ENCODE measurements at places on chromosomes 4 and X.

- H3K4me3 ChIP-seq = no peak overlapping the region
- no peaks in the 10 kb centered on the region for H3K4me1 ChIP-seq
- H3K27me3 ChIP-seq = no peaks in the 10 kb centered on the region
- H3K36me3 ChIP-seq = no peaks in the 10 kb centered on the region
Measured at GRCh38 chrX:2677764-2678163, 13.3 kb upstream of the CD99 start.

GRCh38 chrX:39222346-39223113 is 421.3 kb downstream of the MID1IP1 start:
- H3K36me3 ChIP-seq = no peaks in the 10 kb centered on the region
- H3K27me3 ChIP-seq = no peaks in the 10 kb centered on the region
- no peaks in the 10 kb centered on the region for H3K4me1 ChIP-seq
- no peak overlapping the region for H3K4me3 ChIP-seq
- H3K27ac ChIP-seq = no peak overlapping the region

DNA sequence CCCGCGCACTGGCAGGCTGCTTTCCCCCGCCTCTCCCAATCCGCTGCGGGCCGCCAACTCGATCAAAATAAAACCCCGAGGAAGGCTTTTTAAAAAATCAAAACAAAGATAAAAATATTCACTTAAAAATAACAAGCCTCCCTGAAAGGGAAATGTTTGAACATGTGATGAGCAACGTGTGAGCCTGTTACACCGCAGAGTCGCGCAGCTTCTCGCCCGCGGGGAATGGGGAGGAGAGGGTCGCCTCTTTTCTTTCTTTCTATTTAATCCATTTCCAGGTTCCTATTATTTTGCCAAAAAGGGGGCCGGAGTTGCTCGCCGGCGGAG is 326.0 kb upstream of the F9 start:
- H3K27ac ChIP-seq = peak overlapping the region; percentile 28
- H3K36me3 ChIP-seq = no peaks in the 10 kb centered on the region
- H3K4me3 ChIP-seq = peak overlapping the region; percentile 51
- no peak for DNase-seq

- H3K27ac ChIP-seq = no peak overlapping the region
- DNase-seq = no peak
- H3K4me1 ChIP-seq = no peaks in the 10 kb centered on the region
- H3K27me3 ChIP-seq = no peaks in the 10 kb centered on the region
- H3K36me3 ChIP-seq = no peaks in the 10 kb centered on the region
Measured at GRCh38 chrX:13265549-13266132, 54.2 kb downstream of the ATXN3L start.

DNA sequence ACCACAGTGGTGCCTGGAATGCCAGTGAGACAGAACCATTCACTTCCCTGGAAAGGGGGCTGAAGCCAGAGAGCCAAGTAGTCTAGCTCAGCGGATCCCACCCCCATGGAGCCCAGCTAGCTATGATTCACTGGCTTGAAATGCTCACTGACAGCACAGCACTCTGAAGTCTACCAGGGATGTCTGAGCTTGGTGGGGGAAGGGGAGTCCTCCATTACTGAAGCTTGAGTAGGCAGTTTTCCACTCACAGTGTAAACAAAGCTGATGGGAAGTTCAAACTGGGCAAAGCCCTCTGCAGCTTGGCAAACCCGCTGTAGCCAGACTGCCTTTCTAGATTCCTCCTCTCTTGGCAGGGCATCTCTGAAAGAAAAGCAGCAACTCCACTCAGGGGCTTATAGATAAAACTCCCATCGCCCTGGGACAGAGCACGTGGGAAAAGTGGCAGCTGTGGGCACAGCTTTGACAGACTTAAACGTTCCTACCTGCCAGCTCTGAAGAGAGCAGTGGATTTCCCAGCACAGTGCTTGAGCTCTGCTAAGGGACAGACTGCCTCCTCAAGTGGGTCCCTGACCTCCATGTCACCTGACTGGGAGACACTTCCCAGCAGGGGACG is 32.0 kb downstream of the NAP1L2 start:
- H3K27me3 ChIP-seq = no peaks in the 10 kb centered on the region
- H3K27ac ChIP-seq = no peak overlapping the region
- peak; percentile 42 for DNase-seq
- H3K4me3 ChIP-seq = no peak overlapping the region

DNA sequence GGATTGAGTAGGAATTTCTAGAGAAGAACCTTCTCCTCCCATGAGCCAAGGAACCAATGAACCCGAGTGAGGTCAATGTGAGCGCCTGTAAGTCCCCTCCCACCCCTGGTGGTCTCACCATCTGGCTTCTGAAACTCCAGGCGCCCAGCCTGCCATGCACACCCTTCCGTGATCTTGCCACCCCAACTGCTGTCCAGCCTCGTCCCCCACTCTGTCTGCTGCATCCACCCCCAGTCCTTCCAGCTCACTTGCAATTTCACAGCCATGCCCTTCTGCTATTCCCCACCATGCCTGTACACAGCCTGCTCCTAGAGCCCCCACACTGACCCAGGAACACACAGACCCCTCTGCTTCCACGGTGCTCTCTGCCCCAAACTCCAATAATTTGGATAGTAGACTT is 323.7 kb downstream of the STK32B start:
- no peaks in the 10 kb centered on the region for H3K36me3 ChIP-seq
- no peaks in the 10 kb centered on the region for H3K4me1 ChIP-seq
- H3K27ac ChIP-seq = no peak overlapping the region
- H3K4me3 ChIP-seq = no peak overlapping the region
- no peaks in the 10 kb centered on the region for H3K27me3 ChIP-seq

DNA sequence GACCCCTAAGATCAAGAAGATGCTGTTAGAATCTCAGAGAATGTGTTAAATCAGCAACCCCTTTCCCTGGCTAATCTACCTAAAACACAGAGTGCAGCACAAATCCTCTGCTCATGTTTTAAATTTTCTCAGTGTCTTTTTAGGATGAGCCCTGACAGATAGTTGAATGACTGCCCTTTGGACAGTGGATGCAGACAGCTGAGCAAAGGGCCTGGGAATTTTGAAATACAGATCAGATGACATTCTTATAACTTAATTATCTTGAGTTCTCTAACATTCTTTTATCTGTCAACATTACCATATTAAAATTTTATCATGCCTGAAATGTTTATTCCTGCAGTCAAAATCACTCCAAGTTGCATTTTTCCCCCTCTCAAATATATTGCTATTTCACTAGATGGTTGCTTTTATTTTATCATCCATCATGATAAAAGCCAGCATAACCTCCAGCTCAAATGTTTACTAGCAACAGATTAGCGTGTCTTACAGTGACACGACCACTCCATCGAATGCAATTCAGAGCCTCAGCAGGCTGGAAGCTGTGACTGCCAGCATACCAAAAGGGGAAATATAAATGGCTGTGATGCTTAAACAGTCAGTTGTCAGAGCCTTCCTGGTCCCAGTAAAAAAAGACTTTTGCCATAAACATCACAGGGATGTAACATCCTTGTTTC is 22.8 kb upstream of the ARHGAP24 start:
- DNase-seq = no peak
- H3K4me3 ChIP-seq = no peak overlapping the region
- H3K27ac ChIP-seq = no peak overlapping the region
- no peaks in the 10 kb centered on the region for H3K27me3 ChIP-seq
- peaks cover 1% of the 10 kb centered on the region for H3K4me1 ChIP-seq

DNA sequence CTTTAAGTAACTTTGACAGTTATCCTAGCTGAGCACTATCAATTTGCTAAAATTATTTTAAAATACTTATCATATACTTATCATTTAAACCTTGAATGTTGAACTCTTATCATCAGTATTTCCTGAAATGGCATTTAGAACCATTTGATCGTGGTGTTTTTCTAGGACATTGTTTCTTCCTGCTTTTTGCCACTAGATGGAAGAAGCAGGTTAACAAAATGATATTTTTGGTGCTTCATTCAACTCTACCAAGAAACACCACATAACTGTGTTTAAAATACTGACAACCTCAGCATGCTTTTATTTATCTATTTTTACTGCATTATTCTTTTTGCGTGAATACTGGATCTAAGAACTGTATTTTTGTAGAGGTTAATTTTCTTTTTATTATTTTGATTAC is 44.6 kb downstream of the C4orf33 start:
- H3K27ac ChIP-seq = no peak overlapping the region
- no peak overlapping the region for H3K4me3 ChIP-seq
- no peaks in the 10 kb centered on the region for H3K27me3 ChIP-seq
- H3K36me3 ChIP-seq = no peaks in the 10 kb centered on the region
- H3K4me1 ChIP-seq = no peaks in the 10 kb centered on the region

GRCh38 chr4:174381440-174381800 is 97.7 kb downstream of the CEP44 start:
- H3K4me3 ChIP-seq = no peak overlapping the region
- H3K27me3 ChIP-seq = peaks cover 3% of the 10 kb centered on the region
- H3K36me3 ChIP-seq = no peaks in the 10 kb centered on the region
- no peaks in the 10 kb centered on the region for H3K4me1 ChIP-seq

- no peak for DNase-seq
- no peaks in the 10 kb centered on the region for H3K36me3 ChIP-seq
- peak overlapping the region; percentile 100 for H3K27ac ChIP-seq
- peaks cover 23% of the 10 kb centered on the region for H3K4me1 ChIP-seq
Measured at GRCh38 chr4:82899374-82900065, 1.0 kb upstream of the THAP9 start.

- H3K27ac ChIP-seq = no peak overlapping the region
- H3K27me3 ChIP-seq = no peaks in the 10 kb centered on the region
- no peaks in the 10 kb centered on the region for H3K4me1 ChIP-seq
- no peak overlapping the region for H3K4me3 ChIP-seq
- no peaks in the 10 kb centered on the region for H3K36me3 ChIP-seq
- no peak for DNase-seq
Measured at GRCh38 chr4:171565130-171565788, 247.9 kb upstream of the GALNTL6 start.

DNA sequence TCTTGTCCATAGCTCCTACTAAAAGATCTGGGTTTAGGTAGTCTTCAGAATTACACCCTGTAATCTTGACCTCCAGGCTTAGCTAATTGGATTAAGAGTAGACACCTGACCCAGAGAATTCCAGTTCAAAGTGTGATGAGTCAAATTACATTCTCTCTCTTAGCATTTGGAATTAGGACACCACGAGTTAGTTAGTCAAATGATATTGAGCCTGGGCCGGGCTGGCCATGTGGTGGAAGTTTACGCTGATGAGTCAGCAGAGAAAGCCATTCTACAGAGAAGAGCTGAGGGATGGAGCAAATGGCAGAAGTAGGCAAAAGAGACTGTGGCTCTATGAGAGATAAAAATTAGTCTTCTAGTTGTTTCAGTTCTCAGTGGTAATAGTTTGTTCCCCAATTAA is 31.1 kb downstream of the CEP44 start:
- no peaks in the 10 kb centered on the region for H3K4me1 ChIP-seq
- no peaks in the 10 kb centered on the region for H3K27me3 ChIP-seq
- no peaks in the 10 kb centered on the region for H3K36me3 ChIP-seq
- DNase-seq = no peak

- no peak overlapping the region for H3K27ac ChIP-seq
- DNase-seq = no peak
- no peaks in the 10 kb centered on the region for H3K27me3 ChIP-seq
- H3K4me1 ChIP-seq = no peaks in the 10 kb centered on the region
- H3K4me3 ChIP-seq = no peak overlapping the region
- no peaks in the 10 kb centered on the region for H3K36me3 ChIP-seq
Measured at GRCh38 chrX:124501586-124501985, 155.2 kb downstream of the SH2D1A start.

- no peak overlapping the region for H3K27ac ChIP-seq
- DNase-seq = no peak
- H3K4me3 ChIP-seq = no peak overlapping the region
- H3K27me3 ChIP-seq = no peaks in the 10 kb centered on the region
- H3K4me1 ChIP-seq = no peaks in the 10 kb centered on the region
Measured at GRCh38 chr4:39048311-39048710, 13.7 kb upstream of the KLHL5 start.

GRCh38 chrX:42119076-42119475 is 195.7 kb upstream of the CASK start:
- no peak overlapping the region for H3K27ac ChIP-seq
- no peak for DNase-seq
- no peaks in the 10 kb centered on the region for H3K27me3 ChIP-seq
- H3K4me3 ChIP-seq = no peak overlapping the region
- H3K4me1 ChIP-seq = no peaks in the 10 kb centered on the region
- H3K36me3 ChIP-seq = no peaks in the 10 kb centered on the region

DNA sequence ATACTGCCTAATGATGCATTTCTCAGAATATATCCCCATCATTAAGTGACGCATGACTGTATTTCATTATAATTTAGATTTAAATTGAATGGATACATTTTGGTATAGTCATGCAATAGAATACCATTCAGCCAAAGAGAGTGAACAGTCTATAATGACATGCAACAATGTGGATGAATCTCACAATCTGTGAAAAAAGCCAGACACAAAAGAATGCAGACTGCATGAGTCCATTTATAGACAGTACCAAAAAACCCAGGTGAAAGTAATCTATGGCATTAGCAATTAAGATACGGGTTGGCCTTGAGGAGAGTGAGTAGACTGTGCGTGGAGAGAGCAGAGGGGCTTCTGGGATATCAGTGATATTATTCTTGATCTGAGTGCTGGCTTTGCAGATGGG is 239.7 kb upstream of the PGRMC2 start:
- no peaks in the 10 kb centered on the region for H3K36me3 ChIP-seq
- no peak overlapping the region for H3K27ac ChIP-seq
- H3K27me3 ChIP-seq = no peaks in the 10 kb centered on the region
- peaks cover 7% of the 10 kb centered on the region for H3K4me1 ChIP-seq
- no peak for DNase-seq

- no peak overlapping the region for H3K27ac ChIP-seq
- H3K27me3 ChIP-seq = no peaks in the 10 kb centered on the region
- H3K4me3 ChIP-seq = no peak overlapping the region
- H3K4me1 ChIP-seq = no peaks in the 10 kb centered on the region
- no peaks in the 10 kb centered on the region for H3K36me3 ChIP-seq
Measured at GRCh38 chr4:8035371-8035780, 95.7 kb upstream of the AFAP1 start.

DNA sequence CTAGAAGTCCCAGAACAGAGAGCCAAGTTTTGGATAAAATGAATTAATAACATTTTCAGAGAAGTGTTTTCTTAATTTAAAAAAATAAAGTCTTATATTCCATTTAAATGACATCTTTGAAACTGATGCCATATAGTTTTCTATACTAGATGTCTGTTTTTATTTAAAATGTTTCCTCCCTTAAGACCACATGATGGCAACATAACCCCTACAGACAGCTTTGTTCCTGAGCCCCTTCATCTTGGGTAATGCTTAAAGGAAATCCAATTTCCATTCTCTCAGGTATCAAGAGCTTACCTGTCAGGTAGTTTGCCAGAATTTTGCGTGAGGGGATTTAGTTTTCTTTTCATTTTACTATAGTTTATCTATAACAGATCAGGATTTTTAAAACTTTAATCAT is 181.4 kb upstream of the UGT8 start:
- H3K27me3 ChIP-seq = no peaks in the 10 kb centered on the region
- H3K36me3 ChIP-seq = no peaks in the 10 kb centered on the region
- H3K4me3 ChIP-seq = no peak overlapping the region
- no peak for DNase-seq

- H3K4me3 ChIP-seq = no peak overlapping the region
- no peaks in the 10 kb centered on the region for H3K27me3 ChIP-seq
- no peak overlapping the region for H3K27ac ChIP-seq
- peaks cover 19% of the 10 kb centered on the region for H3K4me1 ChIP-seq
Measured at GRCh38 chr4:53021754-53022512, 159.8 kb downstream of the RASL11B start.

- peaks cover 9% of the 10 kb centered on the region for H3K4me1 ChIP-seq
- H3K36me3 ChIP-seq = no peaks in the 10 kb centered on the region
- H3K4me3 ChIP-seq = no peak overlapping the region
- peak overlapping the region; percentile 10 for H3K27ac ChIP-seq
- DNase-seq = no peak
- H3K27me3 ChIP-seq = no peaks in the 10 kb centered on the region
Measured at GRCh38 chr4:139969635-139970266, 184.2 kb downstream of the MAML3 start.
